ENCODE measurements at places on chromosomes 5 and 9. TPM values are rescaled to one million over a fixed set of nuclear protein-coding genes. Genes with fewer than 3 reads are reported as not detected.

- no peak for DNase-seq
Observed at GRCh38 chr5:116371431-116371830, 203.2 kb downstream of the SEMA6A start.

GRCh38 chr9:19994296-19994695 lies 205.5 kb upstream of the SLC24A2 start:
- DNase-seq: no peak

DNA sequence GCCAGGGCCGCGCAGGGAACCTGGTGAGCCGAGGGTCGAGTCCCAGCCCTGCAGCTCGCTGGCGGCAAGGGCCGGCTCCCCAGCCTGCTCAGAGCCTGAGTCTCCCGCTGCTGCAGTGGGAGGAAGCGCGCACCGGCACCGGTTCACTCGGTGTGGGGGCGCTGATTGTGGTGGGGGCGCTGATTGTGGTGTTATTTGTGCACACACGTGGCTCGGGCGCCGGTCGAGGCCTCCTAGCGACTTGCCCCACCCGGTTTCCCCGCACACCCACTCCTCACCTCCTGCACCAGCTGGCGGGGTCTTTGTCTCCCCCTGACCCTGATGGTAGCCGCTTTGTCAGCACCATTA lies 266.7 kb downstream of the NSG2 start:
- no peak for DNase-seq

GRCh38 chr9:89956331-89956730 lies 351.5 kb downstream of the GADD45G start:
- DNase-seq: no peak

DNA sequence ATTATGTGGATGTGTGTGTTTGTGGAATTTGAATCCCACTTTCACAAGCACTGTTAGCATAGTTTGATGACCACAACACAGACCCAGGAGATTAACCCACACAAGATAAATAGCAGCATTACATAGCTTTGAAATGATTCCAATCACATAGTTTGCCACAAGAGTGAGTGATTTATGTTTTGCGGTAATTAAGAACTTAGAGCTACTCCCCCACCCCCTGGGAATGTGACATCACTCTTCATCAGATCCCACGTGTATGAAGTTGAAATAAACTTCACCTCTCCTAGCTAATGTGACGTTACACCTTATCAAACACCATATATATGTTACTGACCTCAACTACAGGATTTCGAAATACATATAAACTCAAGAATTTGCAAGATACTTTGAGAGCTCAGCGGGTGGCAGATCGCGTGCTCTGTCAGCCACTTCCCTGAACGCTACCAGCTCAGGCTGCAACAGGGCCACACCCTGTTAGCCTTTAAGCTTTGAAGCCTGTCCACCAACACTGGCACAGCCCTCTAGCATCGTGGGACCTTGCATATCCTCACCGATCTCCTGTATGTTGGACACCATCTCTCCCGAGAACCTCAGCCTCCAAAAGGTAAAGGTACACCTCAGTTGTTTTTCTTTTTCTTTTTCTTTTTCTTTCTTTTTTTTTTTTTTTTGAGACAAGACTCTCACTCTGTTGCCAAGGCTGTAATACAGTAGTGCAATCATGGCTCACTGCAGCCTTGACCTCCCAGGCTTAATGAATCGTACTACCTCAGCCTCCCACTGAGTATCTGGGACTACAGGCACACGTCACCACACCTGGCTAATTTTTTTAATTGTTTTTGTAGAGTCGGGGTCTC lies 1.7 kb upstream of the AGTPBP1 start:
- peak; percentile 47 for DNase-seq

DNA sequence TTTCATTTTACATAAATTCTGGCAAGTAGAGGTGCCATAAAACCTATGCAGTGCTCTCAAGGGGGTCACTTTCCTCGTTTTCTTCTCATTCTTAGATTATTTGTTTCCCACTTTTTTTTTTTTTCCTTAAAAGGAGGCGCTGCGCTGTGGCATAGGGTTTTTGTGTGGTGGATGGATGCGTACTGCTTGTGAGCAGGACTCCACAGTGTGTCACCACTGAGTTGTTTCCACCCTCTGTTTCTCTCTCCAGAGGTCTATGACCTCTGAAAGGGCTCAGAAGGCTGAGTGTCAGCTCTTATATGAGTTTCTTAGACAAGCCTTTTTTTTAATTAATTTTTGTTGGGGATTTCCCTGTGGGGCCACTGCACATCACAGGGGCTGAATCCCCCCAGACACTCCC lies 13.6 kb upstream of the CLTB start:
- DNase-seq: no peak

DNA sequence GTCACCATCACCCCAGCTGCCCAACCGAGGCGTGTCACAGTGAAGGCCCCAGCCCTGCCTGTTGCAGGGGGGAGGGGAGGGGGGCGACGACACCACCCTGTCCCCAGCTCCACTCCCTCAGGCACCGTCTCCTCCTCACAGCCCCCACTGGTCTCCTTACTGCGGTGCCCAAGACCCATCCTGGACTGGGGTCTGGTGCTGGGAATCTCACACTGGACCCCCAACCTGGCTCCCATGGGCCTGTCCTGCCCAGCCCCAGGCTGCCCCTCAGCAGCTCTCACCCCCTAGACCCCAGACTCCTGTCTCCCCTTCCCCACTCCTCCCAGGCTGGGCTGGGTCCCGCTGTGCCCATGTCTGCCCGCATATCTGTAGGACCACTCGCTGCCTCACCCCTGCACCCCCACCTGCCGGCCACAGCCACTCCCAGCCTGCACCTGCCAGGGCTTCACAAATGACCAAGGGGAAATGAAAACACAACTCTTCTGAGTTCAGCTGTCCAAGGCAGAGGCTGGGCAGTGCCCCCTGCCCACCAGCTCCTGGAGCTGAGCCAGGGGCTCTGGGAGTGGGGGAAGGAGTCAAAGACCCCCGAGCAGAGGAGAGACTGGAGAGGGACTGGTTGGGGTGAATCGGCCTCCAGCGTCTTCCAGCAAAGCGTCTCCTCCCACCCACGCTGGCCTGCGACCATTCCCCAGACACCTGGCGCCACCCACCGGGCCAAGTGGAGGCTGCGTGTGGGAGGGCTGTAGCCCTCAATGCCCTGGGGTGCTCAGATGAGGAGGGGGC lies 32.6 kb upstream of the EGFL7 start:
- DNase-seq: peak; percentile 79

- no peak for DNase-seq
Observed at GRCh38 chr5:178547052-178547666, 43.0 kb downstream of the COL23A1 start.

DNA sequence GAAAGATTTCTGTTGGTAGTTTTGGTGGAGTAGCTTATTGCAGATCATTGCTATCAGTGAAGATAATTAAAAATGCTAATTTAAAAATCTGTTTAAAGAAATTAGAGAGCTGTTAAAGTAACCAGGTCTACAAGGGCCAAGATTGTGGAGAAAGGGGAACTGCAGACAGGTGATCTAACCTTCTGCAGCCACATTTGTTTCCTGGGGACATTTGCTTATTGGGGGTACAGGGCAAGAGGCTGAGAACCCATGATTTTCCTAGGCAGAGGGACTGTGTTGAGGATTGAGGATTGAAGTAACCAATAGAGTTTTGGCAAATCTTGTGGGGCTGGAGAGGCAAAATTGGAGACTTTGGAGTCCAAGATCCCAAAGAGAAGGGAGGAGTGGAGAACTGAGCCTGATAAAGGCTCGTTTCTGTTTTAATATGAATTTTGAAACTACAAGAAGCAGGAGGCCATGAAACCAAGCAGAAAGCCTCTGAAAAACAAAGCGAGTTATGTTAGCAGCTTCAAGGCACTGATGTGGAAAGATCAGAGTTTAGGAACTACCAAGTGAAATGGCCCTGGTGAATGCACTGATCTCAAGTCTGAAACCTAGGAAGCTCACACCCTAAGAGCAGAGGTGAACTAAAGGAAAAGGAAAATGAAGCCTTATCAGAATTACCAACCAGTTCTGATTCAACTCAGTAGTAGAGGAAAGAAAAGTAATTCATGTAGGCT lies 219.8 kb upstream of the C9orf72 start:
- DNase-seq: no peak

DNA sequence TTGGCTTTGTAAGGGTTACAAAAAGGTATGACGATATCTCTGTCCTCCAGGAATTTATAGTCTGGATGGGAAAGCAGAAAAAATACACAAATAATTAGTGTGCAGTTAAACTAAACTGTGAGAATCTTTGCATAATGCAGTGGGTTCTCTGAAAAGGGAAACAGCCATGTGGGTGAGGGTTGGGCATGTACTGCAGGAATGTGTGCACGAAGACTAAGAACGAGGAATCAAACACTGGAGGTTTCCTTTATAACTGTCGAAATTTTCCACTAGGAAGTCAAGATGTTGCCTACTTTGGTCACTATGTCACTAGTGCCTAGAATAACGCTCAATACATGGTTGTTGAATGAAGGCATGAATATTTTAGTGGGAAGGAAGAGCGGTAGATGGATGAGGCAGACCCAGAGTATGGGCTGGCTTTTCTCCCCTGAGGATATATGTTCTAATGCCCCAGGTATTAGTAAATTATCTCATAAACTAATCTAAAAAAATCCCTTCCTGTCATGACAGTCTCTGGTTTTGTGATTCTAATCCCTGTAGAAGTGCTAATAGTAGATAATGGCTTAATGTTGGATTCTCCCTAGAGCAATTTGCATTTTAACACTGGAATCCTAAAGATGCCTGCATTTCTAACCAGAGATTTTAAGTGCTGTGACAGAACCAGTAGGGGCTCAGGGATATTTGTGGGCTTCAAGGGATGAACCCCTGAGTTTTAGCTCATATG lies 227.3 kb downstream of the NMUR2 start:
- DNase-seq: no peak

DNA sequence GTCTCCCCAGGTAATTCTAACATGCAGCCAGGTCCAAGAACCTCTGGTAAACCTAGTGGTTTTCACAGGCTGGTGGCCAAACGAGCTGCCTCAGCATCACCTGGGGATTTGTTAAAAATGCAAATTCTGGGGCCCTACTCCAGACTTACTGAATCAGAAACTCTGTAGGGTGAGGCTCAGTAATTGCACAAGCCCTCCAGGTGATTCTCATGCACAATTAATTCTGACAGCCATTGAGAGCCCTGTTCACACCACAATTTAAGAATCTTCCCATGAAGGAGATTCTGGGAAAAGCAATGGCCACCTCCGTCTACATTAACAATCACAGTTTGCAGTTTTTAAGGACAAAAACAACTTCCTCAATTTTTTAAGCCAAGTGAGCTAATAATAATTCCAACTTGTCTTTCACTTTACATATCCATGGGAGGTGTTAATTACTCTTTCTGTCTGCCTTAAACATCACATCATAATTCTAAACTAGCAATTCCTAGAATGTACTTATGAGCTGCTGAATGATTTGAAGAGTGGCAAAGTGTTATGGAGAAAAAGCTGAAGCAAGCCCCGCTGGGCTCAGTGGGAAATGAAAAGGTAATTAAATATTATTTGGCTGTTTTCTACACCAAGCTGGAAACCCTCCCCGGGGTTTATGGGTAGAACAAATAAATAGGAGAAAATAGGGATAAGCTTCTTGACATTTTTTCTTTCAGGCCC lies 70.0 kb downstream of the GLDC start:
- no peak for DNase-seq

GRCh38 chr5:74130155-74130897 lies 504.3 kb downstream of the ARHGEF28 start:
- no peak for DNase-seq

- no peak for DNase-seq
Observed at GRCh38 chr9:114602620-114603019, 8.5 kb upstream of the TMEM268 start.

GRCh38 chr5:801472-801871 lies 16.9 kb upstream of the ZDHHC11B start:
- no peak for DNase-seq

DNA sequence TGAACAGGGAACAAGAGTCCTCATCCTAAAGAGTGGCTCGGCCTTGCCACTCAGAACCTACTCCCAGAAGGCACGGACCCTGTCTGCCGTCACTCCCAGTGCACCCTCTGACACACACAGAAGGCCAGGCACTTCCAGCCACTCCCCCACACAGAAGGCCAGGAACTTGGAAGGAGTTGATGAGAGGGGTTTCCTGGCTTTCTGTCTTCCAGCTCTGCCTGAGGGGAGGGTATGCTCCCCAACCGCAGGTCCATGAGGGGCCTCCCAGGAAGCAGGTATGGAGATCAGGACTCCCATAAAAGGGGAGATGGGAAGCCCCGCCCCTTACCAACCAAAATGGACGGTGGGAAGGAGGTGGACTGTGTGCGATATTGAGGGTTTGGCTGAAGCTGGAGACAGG lies 247.6 kb upstream of the IRX4 start:
- no peak for DNase-seq

GRCh38 chr5:119385136-119385535 lies 29.3 kb downstream of the TNFAIP8 start:
- DNase-seq: no peak

DNA sequence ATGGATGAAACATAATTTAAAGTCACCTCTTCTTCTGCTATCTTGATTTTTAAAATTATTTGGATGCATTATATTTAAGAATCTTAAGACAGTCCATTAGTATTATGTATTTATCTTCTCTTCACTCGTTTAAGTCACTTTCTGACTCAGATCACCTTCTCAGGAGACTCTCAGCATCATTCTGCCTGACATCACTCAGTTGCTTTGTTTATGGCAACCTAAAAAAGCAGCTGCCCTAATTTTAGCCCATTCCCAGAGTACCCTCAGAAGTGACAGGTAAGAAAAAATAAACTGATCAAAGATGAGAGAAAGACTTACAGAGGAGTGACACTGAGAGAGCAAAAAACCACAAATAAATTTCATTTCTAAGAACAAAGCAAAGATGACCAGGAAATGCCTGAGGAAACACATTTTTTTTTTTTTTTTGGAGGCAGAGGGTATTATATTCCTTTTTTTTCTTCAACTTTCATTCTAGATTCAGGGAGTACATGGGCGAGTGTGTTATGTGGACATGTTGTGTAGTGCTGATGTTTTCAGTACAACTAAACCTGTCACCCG lies 140.5 kb downstream of the MUSK start:
- no peak for DNase-seq

GRCh38 chr9:28301281-28301680 lies 728.0 kb upstream of the C9orf72 start:
- no peak for DNase-seq

GRCh38 chr5:169860585-169860984 lies 119.7 kb downstream of the INSYN2B start:
- no peak for DNase-seq

GADD45G gene
- total RNA-seq: 5.3 TPM

DEPDC1B gene
- 5.3 TPM for total RNA-seq

FCN2 gene
- total RNA-seq: not detected

ALDH1A1 gene
- 105 TPM for total RNA-seq

PLPP7 gene
- 0.43 TPM for total RNA-seq

FOXD4 gene
- 0.39 TPM for total RNA-seq

NRARP gene
- 181 TPM for total RNA-seq

CNTNAP3 gene
- 2.3 TPM for total RNA-seq

SPINK13 gene
- not detected for total RNA-seq

PNPLA7 gene
- total RNA-seq: 18.4 TPM

All from left colon (tissue), 2 donors.